ENCODE measurements at places on chromosomes 4 and X.

DNA sequence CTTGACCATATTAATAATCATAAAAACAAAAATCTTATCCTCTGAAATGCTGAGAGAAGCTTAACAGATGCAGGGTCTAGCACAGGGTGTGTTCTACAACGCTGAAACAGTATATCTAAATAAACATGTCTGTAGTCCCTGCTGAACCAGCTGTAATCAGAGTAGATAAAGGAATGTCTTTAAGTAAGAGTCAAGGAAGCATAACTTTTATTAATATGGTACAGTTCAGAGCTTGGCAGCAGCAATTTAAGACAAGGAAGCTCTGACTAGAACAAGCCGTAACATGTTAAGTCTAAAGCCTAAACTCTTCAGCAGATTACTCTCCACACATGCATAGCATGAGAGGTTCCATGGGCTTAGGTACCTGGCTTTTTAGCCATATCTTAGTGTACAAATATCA is 36.1 kb downstream of the NFKB1 start:
- DNase-seq = no peak

DNA sequence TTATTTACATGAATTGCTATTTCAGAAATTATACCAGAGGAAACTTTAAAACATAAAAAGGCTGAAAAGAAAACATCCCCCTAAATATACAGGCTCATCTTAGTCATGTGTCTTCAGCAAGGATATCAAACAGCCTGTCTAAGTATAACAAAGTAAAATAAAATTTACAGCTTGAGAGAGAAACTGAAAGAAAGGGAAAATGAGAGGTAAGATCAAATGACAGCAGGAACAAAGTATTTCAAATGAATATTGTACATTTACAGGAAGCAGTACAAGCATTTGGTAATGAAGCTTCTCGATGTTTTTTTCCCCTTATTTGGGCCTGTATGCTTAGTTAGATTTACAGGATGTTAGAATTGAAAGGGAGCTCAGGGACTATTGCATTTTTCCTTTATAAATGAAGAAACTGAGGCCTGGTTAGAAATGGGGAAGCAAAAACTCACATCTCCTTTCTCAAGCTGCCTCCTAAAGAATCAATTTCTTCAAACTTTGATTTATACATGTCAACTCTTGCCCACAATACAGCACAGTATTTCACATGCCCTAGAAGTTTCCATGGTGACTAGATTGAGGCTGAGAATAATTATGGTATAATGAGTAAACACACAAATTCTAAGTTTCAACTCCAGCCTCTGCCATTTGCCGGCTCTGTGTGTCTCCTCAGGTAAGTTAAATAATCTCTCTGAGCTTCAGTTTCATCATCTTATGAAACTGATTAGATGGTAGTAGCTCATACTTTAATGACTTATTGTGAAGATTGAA is 29.3 kb downstream of the DAPP1 start:
- peak; percentile 27 for DNase-seq

DNA sequence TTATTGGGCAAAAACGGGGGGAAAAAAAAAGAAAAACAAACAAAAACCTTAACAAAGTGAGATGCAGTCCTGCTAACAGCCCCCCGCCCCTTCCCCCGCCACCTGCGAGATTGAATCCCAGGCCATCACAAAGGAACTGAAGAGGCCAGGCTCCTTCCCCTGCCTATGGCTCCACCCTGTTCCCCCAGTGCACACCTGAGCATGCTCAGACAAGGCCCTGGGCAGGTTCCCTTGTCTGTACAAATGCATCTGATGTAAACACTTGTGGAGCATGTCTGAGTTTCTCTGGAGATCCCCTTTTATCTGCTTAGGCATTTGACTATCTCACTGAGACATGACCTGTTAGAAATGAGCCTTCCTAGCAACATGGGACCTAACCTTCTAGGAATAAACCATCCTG is 983.7 kb upstream of the PABPC4L start:
- no peak for DNase-seq

- no peak for DNase-seq
Measured at GRCh38 chr4:184064877-184065276, 152.8 kb downstream of the ENPP6 start.

- no peak for DNase-seq
Measured at GRCh38 chrX:107940095-107940494, 42.1 kb downstream of the TEX13B start.

DNA sequence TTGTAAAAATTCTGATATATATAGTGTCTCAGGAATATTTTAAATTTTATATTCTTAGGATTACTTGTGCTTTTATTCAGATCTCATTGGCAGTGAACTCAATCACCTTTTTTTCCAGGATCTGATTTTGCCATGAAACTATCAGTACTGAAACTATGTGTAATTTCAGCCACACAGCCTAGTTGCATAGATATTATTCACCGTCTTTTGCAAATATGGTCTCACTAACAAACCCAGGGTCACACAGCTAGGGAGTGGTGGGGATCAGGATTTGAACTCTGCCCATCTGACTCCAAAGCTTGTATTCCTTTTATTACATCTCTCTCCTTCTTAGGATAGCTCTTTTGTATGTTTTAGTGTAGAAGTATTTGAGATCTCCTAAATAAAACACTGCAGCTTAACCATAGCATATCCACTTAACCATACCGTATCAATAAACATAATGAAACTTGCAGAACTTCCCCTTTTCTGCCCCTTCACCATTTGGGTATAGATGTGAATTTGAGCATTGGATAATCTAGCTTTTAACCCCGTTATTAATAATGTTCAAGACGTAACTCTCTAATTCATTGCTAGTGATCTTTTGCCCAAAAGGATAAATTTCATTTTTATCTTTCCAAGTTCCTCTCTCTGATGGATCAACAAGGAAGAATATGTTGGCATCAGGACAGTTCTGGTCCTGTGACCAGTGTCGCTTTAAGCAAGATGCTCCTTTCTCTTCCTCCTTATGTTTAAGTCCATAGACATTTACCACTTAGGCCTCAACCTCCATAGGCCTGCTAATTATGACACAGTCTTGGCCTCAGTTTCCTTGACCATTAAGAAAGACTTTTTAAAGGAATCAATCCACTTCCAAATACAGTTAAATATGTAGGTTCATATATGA is 74.6 kb downstream of the RAPGEF2 start:
- peak; percentile 50 for DNase-seq

DNA sequence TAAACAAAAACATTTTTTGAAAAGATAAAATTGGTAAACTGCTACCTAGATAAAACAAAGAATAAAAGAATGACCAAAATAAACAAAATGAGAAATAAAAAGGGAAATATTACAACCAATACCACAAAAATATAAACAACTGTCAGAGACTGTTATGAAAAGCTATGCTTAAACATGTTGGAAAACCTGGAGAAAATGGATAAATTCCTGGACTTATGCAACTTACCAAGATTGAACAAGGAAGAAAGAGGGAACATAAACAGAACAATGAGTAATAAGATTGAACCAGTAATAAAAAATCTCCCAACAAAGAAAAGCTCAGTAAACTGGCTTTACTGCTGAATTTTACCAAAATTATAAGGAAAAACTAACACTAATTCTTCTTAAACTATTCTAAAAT is 518.7 kb downstream of the GRXCR1 start:
- DNase-seq = no peak

DNA sequence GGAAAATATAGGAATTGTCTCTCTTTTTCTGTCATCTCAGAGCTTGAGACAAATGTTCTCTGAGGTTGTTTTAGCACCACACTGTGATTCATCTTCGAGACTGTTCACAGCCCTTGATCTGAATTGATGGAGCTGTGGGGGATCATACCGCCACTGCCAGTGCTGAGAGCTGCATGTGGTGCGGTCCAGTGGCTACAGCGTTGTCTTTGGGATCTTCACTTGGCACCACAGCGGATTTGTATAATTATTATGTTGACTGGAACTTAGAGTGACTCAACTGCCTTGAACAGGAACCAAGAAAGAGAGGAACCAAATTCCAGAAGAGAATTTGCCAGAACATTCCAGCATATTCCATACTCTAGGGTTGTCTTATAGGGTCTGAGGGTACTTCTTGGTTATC is 29.1 kb downstream of the TBL1X start:
- no peak for DNase-seq

GRCh38 chr4:53716011-53716410 is 124.7 kb upstream of the LNX1 start:
- DNase-seq = no peak

GRCh38 chrX:30156880-30157560 is 58.3 kb upstream of the MAGEB2 start:
- no peak for DNase-seq

GRCh38 chr4:156558373-156559025 is 413.1 kb downstream of the PDGFC start:
- no peak for DNase-seq

DNA sequence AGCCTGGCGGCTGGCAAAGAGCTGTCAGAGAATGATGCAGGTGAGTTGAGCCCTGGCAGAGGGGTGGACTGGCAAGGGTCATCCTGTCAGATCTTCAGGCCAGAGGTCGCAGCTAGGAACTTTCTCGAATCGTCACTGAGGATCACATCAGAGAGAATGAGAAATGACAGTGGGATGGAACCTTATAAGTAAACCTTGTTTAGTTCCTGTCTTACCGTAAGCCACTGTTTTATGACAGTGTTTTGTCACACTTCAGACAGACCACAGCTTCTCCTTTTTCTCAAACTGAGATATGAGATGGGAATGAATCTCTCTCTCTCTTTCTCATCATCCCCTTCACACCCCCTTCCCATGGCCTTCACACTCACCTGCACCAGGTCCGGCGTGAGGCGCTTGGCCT is 9.3 kb downstream of the DIPK2B start:
- DNase-seq = peak; percentile 21

GRCh38 chr4:168613869-168614268 is 117.0 kb downstream of the PALLD start:
- DNase-seq = no peak

DNA sequence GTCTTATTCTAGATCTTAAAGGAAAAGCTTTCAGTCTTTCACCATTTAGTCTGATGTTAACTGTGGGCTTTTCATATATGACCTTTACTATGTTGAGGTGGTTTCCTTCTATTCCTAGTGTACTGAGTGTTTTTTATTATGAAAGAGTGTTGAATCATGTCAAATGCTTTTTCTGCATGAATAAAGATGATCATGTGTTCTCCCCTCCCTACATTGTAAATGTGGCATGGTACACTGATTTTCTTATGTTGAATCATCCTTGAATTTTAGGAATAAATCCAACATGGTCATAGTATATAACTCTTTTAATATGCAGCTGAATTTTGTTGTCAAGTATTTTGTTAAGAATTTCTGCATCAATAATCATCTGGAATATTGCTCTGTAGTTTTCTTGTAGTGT is 4.3 kb downstream of the CLGN start:
- DNase-seq = no peak

GRCh38 chr4:93879919-93880318 is 51.4 kb downstream of the ATOH1 start:
- DNase-seq = no peak

- DNase-seq = no peak
Measured at GRCh38 chr4:169807934-169808509, 50.3 kb upstream of the HPF1 start.

GRCh38 chr4:165383591-165384073 is 4.8 kb downstream of the CPE start:
- no peak for DNase-seq

GRCh38 chrX:85052636-85053343 is 49.1 kb downstream of the APOOL start:
- peak; percentile 9 for DNase-seq

- no peak for DNase-seq
Measured at GRCh38 chrX:47198026-47198686, 4.5 kb downstream of the UBA1 start.

- DNase-seq = no peak
Measured at GRCh38 chr4:124139044-124139443, 573.5 kb downstream of the ANKRD50 start.

DNA sequence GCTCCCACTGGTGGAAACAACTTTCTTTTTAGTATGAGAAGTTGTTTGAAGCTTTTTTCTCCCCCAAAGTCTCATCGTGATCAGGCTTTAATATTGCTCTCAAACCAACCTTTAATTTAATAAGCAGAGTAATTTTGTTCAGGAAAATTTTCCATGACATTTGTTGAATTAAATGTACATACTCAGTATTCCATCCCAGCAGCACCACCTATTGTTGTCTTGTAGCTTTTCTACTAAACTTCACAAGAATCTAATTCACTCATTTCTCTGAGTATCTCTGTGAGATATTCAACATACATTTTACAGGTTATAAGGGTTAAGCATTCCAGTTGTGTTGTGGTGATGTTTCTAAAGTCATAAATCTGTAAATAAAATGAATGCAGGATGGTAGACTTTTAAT is 218.3 kb upstream of the HAND2 start:
- DNase-seq = no peak

- DNase-seq = no peak
Measured at GRCh38 chr4:126907389-126907788, 725.4 kb upstream of the INTU start.

GRCh38 chr4:38610521-38610920 is 53.5 kb upstream of the KLF3 start:
- no peak for DNase-seq

DNA sequence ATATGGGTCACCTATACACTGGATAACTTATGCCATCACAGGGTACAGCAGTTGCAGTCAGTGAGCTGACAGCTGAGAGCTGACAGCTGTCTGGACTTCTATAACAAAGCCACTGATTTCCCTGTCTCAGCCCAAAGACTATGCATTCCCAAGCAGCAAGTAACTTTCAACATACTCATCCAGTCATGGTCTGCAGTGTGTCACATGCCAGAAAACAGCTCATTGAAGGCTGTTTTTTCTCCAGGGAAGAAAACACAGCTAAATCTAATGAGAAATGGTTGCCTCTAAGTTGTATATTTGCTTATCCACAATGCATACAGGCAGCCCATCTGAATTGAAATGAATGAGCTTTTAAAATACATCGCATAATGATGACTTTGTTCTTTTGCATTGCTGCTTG is 6.3 kb downstream of the KIAA1210 start:
- DNase-seq = peak; percentile 27

GRCh38 chrX:69543572-69543971 is 39.4 kb downstream of the NALF2 start:
- DNase-seq = no peak

- no peak for DNase-seq
Measured at GRCh38 chr4:6716958-6717655, 1.1 kb downstream of the BLOC1S4 start.

DNA sequence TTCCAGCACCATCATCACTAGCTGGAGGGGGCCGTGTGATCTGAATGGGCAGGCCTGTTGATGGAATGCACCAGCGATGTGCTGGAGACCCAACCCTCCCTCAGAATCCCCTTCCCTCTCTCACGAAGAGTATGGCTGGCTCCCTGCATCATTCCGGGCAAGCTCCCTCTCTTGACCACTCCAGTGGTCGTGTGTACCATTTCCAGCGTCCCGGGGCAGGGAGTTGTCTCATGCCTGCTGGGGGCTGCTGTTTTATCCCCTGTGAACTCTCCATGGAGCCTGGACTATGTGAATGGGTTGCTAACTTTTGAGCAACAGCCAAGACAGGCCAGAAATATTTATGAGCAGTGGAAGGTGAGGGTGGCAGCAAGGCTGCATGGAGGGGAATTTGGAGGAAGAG is 8.1 kb downstream of the CSAG1 start:
- DNase-seq = no peak

DNA sequence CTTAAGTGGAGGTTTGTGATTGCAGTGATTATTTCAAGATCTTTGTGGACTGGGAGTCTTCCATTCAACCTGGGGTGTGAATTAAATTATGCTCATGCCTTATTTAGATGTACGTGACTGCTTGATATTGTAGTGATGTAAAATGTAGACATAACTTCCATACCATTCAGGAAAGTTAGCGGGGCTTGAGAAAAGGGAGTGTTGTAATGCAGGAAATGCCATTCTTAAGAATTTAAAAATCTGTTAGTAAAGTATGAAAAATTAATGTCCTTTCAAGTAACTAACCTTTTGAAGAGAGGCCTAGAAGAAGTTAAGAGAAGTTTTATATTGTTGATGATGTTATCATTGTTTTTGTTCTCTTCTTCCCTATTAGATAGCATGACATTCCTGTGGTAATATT is 318.2 kb downstream of the CCSER1 start:
- no peak for DNase-seq

Measured in suppressor macrophage treated with lipopolysaccharide for 4 hours (primary cell).